ENCODE measurements at places on chromosomes 7 and 10.
A peak's percentile ranks its signal among the peaks of the same experiment; 100 is the strongest.

GRCh38 chr7:80197627-80198026 is 63.0 kb downstream of the GNAI1 start:
- DNase-seq, result no peak

DNA sequence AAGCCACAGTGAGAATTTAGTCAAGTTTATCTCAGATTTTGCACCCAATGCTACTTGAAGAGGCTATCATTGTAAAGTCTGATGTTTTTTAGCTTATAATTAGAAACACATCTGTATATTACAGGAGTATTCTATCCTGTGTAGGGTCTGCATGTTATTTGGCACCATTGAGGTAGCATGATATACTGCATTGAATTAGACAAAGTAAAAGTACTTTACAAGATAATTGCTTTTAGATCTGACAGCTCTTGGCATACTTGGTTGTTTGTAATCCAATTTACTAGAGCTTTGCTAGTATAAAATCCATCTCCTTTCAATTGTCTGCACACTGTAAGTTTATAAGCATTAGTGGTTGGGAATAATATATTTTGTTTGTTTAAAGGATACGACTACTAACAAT is 714.3 kb downstream of the ANKRD7 start:
- DNase-seq, result no peak

DNA sequence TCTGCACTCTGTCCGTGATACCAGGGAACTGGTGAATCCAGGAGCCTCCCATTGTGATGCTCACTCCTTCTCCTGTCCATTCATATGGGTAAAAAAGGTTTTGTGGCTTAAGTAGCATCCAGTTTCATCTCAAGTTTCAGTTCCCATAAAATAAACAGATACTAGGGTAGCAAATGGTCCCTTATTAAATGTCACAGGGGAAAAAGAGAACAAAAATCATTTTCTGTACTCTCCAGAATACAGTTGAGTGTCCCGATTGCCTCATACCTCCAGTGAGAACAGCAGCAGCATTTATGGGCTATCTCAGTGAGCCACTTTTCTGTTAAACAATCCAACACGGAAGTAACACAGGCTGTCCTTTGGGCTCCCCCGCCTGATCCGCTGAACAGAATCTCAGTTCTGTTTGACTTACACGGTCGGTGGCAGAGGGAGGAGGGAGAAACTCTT is 179.6 kb downstream of the CELF2 start:
- DNase-seq, result no peak

DNA sequence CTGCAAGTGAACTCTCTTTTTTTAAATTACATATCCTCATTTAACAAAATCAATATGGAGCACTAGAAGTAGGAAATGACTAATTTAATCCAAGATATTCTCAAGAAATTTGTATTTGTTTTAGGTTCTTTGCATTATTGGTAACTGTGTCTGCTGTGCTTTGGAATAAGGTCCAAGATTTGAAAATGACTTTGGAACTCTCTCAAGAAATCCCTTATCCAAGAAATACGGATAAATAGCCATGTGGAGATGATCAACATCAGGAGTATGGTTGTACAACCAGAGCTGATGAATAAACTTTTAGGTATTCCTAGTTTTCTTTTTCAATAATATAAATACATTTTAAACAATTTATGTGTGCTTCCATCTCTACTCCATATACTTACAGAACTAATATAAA is 279.9 kb upstream of the SEMA3C start:
- no peak for DNase-seq

GRCh38 chr7:35411331-35411730 is 157.4 kb upstream of the TBX20 start:
- DNase-seq, result no peak

- DNase-seq, result peak; percentile 50
These were observed at the start of gene ZNF365 for GRCh38 chr10:62373995-62374861. Gene ZNF365, plus strand, starts transcription at chr10:62374369. Its CDS starts 1,825 bp downstream, at chr10:62376194.

DNA sequence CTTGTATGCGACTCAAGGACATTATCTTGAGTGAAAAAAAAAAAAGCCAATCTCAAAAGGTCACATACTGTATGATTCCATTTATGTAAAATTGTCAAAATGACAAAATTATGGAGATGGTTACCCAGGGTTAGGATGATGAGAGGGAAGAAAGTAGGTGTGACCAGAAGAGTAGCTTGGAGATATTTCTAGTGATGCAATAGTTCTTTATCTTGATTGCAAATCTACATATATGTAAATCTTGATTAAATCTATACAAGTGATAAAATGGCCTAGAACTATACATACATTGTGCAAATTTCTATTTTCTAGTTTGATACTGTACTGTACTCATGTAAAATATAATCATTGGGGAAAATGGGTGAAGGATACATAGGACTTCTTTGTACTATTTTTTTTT is 4.6 kb downstream of the CEP41 start:
- no peak for DNase-seq

GRCh38 chr10:5858811-5859210 is 30.9 kb downstream of the ANKRD16 start:
- DNase-seq, result no peak

DNA sequence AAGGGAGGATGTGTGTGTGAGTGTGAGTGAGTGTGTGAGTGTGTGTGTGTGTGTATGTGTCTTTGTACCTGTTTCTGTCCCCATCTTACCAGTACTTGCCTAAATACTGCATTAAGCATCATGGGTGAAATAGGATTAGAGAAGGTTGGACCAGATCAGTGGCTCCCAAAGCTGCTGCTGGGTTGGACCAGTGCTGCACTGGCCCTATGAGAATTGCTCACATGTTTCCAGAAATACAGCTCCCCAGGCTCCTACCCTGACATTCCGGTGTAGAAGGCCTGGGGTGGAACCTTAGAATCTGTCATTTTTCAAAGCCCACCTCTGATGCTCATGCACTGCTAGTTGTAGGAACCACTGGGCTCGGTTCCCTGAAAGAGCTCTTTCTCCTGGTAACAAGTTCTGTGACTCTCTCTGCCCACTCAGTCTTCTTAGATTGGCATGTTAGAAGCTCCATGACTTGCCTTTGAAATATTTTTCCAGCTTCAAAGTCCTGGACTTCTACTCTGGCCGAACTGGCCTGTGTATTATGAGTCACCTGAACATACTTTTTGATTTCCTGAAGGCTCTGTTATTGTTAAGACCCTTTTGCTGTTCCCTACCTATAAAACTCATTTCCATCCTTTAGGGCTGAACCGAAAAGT is 224.7 kb downstream of the CUX1 start:
- DNase-seq, result no peak

GRCh38 chr7:4138866-4139265 is 543.2 kb upstream of the FOXK1 start:
- no peak for DNase-seq

- DNase-seq, result no peak
These were observed 3.3 kb downstream of the GDF2 start for GRCh38 chr10:47325303-47326291.

- DNase-seq, result no peak
These were observed 78.4 kb downstream of the NXPH1 start for GRCh38 chr7:8511855-8512254.

GRCh38 chr10:48536916-48537890 is 67.7 kb downstream of the ARHGAP22 start:
- DNase-seq, result no peak

DNA sequence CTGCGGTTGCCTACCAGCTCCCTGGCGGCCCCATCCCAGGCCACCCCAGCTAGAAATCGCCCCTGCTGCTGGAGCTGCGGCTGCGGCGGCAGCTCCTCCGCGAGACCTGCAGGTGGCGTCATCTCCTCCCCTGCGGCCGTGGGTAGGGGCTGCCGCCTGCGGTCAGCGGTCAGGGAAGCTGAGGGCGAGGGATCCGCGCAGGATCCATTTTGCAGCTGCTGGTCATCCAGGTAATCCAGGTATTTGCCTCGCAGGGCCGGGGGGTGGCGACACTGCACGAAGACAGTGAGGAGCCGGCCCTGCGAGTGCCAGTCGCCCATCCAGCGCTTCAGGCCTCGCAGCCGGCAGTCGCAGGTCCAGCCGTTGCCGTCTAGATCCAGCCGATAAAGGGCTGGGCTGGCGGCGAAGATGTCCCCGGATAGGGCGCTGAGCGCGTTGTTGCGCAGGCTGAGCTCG is 1.5 kb downstream of the TRIL start:
- DNase-seq, result no peak

DNA sequence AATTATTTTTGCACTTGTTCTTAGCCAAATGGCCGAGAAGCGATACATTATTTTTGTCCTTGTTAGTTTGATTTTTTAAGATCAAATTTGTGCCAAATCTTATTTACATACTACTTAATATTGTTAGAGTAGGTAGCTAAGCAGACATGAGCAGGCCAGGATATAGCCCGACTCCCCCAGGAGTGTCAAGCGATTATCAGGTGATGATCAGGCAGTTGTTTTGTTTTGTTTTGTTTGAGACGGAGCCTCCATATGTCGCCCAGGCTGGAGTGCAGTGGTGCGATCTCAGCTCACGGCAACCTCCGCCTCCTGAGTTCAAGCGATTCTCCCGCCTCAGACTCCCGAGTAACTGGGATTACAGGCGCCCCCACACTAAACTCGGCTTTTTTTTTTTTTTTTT is 71.1 kb downstream of the LYZL2 start:
- DNase-seq, result no peak

- DNase-seq, result no peak
These were observed 146.0 kb upstream of the STEAP4 start for GRCh38 chr7:88452646-88453045.

DNA sequence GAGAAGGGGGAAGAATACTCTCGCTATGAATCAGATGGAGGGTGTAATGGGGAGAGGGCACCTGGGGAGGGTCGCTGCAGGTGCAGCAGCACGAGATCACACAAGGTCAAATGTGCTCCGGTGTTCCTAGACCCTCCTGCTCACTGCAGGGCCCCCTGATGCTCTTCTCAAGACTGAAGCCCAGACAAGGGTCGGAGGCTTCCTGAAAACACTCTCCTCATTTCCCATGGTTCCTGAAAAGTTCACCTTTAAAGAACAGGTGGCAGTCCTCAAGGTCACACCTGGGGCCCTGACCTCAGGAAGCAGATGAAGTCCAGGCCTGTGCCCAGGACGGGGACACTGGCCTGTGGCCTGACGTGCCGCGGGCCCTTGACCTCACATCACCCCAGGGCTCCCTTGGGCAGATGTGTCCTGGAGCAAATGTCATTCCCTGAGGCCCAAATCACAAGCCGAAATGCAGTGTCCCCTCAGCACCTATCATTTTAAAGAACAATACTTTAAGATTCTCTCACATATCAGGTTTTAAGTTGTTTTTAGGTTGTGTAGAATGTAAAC is 289.8 kb downstream of the GLRX3 start:
- DNase-seq, result no peak

DNA sequence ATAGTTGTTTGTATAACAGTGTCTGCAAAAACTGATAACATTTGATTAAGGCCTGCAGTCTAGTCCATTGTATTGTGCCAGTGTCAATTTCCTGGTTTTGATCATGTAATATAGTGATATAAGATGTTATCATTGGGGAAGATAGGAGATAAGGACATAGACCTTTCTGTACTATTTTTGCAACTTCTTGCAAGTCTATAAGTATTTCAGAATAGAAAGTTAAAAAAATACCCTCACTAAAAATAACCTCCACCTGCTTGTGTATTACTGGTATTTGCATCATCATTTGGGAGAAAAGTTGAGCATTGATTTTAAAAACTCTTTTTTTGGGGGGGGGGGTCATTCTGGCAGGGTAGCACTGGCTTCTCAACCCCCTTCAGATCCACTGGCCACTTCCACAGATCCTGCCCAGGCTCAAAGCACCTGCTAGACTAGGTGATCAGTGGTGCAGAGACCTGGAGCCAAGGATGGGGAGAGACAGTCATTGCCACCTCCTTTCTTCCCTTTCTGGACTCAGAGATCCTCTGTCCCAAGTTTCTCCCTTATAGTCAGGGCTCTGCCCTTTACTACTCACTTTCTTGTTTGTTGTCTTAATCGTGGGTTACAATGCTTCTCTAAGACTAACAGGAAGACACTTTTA is 103.0 kb downstream of the RBM20 start:
- DNase-seq, result no peak

GRCh38 chr10:119608316-119609155 is 11.8 kb upstream of the TIAL1 start:
- DNase-seq, result peak; percentile 34

GRCh38 chr7:150902078-150903033 is 50.0 kb downstream of the AOC1 start:
- no peak for DNase-seq

DNA sequence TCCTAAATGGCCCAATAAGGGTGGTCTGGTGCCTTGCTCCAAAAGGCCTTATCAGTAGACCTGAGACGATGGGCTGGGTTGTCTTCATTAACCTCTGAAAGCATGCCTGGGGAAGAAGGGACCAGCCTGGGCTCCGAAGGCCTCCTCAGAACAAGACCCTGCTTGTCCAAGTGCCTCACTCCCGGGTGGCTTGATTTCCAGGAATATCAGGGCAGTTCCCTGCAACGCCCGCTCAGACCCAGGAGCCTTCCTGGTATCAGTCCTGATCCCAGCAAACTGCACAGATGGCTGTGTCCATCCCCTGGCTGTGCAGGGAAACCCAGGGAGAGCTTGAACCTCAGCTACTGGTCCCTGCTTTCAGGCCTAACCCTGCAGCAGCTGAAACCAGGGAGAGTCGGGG is 49.9 kb upstream of the CUX1 start:
- no peak for DNase-seq

- no peak for DNase-seq
These were observed 15.8 kb downstream of the FZD9 start for GRCh38 chr7:73449422-73449821.

DNA sequence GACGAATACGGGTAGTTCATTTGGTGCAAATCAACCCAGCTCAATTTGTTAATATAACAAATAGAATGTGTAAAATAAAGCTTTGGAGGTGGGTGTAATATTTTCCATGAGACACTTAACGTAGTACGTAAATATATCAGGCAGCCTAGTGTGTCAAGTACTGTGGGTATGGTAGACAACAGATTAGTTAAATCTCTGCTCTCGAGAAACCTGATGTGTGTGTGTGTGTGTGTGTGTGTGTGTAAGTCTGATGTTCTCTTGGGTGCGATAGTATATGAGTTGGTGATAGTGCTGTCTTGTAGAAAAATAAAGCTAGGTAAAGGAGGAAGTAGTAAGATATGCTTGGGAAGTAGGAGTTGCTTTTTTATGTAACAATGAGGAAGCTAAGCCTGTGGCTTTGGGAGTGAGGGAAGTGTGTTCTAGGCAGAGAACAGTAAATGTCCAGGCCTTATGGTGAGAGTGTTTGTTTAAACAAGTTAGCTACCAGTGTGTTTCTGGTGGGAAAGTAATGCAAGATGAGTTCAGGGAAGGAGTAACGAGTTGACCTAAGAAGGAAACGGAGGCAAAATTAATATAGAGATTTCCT is 26.1 kb downstream of the WAC start:
- DNase-seq, result no peak

GRCh38 chr10:615583-616152 is 73.8 kb downstream of the DIP2C start:
- DNase-seq, result no peak

GRCh38 chr7:46177821-46178220 is 256.7 kb upstream of the IGFBP3 start:
- DNase-seq, result no peak

DNA sequence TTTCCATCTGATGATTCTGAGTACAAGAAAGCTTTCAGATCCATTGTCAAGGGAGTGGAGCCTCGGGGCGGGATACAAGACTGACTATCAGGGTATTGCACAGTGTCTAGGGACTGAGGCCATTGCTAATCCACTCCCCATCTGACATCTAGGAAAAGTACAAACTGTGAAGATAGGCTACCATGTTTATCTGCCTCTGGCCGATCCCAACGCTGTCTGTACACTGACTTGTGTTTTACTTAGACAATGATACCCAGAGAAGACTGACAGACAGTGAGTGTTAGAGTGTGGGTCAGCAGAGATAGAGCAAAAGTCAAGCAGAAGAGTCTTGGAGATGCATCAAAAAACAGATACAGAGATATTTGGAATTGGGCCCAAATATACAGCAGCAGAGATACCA is 3.1 kb upstream of the SLC13A4 start:
- no peak for DNase-seq
